ENCODE measurements at places on chromosomes 2 and 18. TPM values are rescaled to one million over a fixed set of nuclear protein-coding genes. Genes with fewer than 3 reads are reported as not detected.

Gene MDH1B
- total RNA-seq, result 0.82 TPM

DNA sequence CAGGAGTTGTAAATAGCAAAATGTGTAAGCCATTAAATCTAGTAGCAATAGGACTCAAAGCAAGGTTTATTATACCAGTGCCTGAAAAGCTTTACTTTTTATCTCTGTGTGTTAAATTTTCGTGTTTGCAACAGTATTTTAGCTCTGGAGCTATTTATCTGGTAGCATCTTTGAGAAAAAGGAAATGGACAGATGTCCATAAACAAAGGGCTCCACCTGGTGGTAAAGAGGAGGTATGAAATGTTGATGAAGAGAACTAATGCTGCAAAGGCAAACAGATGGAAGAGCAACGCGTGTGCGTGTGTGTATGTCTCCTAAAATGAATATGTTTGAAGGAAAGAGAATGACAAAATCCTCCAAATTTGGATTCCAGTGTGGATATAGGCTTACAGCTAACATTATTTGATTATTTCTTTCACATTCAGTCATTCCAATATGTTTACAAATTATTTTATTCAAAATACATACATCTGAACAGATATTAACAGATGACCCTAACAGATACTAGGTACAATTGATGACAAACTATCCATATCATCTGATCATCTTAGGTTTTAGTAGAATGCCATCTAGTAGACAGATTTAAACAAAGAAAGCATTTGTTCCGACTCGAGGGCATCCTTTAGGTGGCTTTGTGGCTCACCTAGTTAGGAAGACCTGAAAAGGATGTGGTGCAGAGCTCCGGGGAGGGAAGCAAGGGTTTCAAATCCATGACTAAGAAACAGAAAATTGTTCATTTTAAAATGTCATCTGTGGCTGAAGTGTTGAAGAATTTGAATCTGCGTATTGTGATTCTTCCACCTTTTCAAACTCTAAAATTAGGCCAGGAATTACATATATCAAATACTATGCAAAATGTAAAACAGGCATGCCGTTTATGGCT, 383.3 kb downstream of the MTX2 start:
- no peaks in the 10 kb centered on the region for H3K4me1 ChIP-seq
- H3K27ac ChIP-seq, result no peak overlapping the region
- DNase-seq, result peak; percentile 8
- H3K4me3 ChIP-seq, result no peak overlapping the region
- H3K27me3 ChIP-seq, result peaks cover 4% of the 10 kb centered on the region

Gene STK17B
- 24.6 TPM for total RNA-seq

Gene NOSTRIN
- 56.1 TPM for total RNA-seq

Gene GAL3ST2
- 2.4 TPM for total RNA-seq
